ENCODE measurements at places on chromosomes 2 and 18.
A peak's percentile ranks its signal among the peaks of the same experiment; 100 is the strongest.

DNA sequence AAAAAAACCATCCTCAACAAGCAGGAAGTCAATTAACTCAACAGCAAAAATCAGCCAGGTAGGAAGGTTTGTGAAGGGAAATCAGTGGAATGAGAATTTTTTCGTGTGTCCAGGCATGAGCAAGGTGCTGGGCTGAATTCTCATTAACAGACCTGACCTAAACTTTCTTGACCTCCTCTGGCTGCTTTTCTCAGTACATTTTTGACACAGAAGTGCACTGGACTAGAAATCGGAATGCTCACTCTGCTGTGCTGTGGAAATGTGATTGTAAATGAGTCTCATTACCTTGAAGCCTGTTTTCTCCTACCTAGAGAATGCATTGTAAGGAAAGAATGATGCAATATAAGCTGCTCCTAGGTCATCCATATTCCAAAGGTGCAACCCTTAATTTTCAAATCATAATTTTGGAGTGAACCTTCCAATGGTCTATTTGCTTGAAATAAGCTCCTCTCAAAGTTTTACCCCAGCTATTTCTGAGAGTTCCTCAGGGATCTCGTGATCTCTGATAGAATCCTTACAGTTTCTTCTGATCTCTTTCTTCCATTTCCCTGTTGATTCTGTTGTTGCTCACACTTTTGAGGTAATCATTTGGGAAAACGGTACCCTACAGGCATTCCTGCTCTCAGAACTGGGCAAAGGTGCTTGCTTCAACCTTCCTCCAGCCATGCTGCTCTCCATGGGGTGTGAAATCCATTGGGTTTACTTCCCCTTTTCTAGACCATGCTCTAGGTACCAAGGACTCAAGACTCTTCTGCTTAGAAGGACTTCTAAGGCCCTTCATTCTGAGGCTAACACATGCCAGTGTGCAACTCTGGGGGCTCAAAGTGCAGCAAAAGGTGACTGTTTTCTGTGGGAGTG is 104.9 kb upstream of the ITPRID2 start:
- DNase-seq: no peak

DNA sequence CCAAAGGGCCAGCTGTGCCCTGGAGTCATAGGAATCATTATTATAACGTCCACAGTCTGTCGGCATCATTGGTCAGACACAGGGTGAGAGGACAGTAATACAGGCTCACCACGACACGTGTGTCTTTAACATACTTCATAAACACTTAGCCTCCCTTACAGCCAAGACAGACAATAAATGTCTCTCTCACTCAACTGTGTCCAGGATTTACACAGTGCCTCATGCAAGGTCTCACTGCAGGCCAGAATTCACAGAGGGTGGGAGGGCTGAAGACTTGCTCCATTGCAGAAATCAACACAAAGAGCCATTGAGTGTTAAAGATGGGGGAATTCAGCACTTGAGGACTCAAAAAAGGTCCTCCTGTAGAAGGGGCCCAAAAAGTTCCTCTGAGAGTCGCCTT is 210.5 kb downstream of the BCL2 start:
- DNase-seq: no peak

DNA sequence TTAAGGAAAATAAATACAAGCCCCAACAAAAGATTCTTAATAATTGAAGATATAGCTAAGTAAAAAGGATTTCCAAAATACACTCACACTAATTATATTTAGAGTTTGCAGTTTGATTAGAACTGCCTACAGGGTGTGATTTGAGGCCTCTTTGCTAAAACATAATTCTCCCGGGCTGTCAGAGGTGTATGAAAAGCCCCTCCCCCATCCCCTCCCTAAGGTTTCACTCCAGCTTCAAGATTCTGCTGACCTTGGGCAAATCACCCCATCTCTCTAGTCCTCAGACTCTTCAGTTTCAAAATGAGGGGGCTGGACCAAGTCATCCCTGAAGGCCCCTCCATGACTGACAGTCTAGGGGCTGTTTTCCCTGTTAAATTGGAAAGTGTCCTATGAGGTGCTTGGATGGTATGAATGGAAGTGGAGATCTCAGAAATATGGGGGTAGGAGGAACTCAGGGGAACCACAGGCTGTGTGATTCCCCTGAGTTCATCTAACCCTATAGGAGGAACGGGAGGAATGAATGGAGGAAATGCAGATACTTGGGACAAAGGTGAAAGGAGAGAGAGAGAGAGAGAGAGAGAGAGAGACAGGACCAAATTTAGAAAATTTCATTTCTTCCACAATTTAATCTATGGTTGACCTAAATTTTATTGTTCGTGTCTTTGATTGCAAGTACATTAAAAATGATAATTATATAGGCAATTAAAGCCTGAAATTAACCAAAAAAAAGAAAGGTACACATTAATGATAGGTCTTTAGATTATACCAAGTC is 107.5 kb downstream of the SPP2 start:
- DNase-seq: no peak

GRCh38 chr2:41771710-41772109 is 276.1 kb upstream of the PKDCC start:
- no peak for DNase-seq

GRCh38 chr2:190809876-190810525 is 70.6 kb upstream of the GLS start:
- DNase-seq: no peak

DNA sequence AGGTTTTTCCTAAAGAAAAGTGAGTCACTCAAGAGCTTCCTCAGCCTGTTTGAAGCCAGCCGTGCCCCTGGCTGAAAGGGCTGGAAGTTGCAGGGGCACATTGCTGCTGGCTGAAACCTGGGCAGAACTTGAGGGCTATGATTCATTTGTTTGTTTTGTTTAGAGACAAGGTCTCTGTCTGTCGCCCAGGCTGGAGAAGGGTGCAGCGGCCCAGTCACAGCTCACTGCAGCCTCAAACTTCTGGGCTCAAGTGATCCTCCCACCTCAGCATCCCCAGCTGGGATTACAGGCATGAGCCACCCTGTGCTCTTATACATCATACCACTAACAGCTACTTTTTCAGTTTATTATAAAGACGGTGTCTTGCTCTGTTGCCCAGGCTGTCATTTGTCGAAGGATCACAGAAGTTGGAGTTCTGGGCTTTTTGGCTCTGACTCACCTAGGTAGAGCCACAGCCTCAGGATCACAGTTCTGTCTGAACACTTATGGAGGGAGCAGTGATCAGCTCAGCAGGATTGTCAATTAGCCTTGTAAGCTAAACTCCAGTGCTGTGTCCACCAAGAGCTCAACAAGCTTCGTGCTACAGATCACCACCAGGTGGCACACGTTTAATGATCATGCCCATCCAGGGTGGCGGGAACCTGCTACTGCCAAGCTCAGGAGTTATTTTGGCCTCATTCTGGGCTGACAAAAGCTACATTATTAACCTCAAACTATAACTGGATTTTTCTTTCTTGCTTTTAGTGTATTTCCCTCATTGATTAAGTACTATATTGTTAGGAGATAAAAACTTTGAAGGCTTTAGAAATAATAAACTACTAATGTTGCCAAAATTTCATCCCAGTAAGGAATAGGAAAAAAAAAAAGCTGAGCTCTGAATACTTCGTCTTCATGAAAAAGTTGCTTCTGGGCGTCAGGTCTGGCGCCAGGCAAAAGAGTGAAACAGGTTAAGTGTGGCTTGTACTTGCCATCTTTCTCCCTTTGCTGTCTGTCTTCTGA is 57.9 kb downstream of the ARHGEF33 start:
- DNase-seq: peak; percentile 72

DNA sequence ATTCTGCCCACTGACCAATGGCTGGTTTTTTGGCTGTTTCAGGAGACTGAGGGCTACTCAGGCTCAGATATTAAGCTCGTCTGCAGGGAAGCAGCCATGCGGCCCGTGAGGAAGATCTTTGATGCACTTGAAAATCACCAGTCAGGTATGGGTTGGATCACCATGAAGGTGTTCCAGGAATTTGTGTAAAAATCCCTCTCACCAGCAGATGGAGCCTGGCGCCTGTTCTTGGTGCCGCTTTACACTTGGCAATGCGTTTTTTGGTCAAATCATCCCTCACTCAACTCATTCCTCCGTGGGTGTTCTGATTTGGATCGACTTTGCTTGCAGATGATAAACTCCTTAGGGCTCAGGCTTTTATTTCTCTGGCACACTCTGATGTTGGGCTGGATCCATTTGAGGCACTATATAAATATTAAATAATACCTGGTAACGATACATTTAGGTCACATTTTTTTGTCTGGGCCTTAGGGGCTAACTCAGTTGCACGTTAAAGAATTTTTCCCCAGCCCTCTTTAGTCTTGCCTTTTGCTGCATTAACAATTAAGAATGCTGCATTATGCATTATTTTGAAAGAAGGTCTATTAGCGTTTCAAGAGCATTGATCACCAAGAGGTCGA is 50.0 kb downstream of the HDHD2 start:
- peak; percentile 59 for DNase-seq

- DNase-seq: no peak
Observed at GRCh38 chr2:201983800-201984199, 49.9 kb upstream of the FZD7 start.

GRCh38 chr18:55830544-55830943 is 242.6 kb upstream of the TCF4 start:
- no peak for DNase-seq

DNA sequence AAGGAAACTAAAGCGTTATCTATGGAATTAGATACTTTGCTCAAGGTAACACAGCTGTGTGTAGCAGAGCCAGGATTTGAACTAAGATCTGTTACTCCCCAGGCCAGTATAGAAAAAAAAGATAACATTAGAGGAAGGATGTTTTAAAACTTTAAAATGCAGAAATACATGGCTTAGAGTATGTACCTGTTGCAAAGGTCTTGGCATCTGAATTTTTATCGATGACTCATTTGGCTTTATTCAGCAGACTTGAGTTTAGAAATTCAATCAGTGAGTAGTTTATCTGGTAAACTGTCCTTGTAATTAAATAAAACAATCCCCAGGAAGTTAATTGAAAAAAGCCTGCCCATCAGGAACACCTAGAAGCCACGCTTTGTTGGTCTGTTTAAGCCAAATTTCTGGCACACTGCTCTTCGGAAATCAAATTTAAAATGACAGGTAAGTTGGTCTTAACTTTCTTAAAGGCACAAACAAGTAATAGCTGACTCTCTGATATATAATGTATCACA is 36.9 kb downstream of the SCN9A start:
- DNase-seq: no peak

GRCh38 chr18:76457475-76457874 is 37.6 kb downstream of the ZNF516 start:
- DNase-seq: no peak

DNA sequence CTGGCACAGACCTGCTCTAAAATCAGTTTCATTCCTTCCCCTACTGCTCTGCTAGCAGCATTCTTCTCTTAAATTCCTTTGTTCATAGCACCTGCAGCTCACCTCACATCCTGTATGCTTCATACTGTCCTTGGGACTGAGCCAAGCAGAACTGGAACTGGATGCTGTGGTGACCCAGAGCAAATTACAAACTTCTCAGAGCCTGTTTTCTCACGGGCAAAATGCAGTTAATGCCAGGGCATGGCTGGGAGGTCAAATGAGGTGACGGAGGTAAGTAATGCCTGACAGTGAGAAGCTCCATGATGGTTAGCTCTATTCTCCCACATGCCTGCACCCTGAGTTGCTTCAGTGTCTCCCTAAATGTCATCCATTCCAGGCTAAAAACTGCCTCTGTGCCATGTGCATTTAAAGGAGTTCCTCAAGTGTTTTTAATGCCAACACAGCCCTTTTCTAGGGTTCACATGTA is 29.7 kb downstream of the C2orf42 start:
- no peak for DNase-seq

DNA sequence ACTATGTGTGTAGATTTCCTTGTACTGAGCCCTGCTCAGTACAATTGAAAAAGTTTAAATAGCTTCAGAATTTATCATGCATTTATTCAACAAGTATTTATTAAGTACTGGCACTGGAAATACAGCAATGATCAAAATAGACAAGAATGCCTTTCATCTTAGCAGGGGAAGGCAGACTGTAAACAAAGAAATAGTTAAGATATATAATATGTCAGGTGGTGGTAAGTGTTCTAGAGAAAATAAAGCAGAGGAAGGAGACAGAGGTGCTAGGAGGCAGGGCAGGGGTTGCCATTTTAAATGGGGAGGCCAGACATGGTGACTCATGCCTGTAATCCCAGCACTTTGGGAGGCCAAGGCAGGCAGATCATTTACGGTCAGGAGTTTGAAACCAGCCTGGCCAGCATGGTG is 13.6 kb upstream of the LIPG start:
- no peak for DNase-seq

Data from NCI-H345 (cell line).